ENCODE measurements at places on chromosomes 6 and 20. TPM values are rescaled to one million over a fixed set of nuclear protein-coding genes. Genes with fewer than 3 reads are reported as not detected.

The SLC35F1 gene
- 0.48 TPM for total RNA-seq

The NT5E gene
- total RNA-seq: 35.4 TPM

The TLDC2 gene
- not detected for total RNA-seq

The FOXC1 gene
- 7.6 TPM for total RNA-seq

The GHRH gene
- not detected for total RNA-seq

The HLA-DQA1 gene
- total RNA-seq: 12.7 TPM

The GTSF1L gene
- not detected for total RNA-seq

All from mesenteric fat pad (tissue), 1 donor.